Stimulated activated naive CD8-positive, alpha-beta T cell treated with anti-CD3 and anti-CD28 coated beads, Interleukin-15, amount 100 ng/mL, for 72 hours (primary cell): ENCODE measurements at places on chromosomes 2 and 18.

DNA sequence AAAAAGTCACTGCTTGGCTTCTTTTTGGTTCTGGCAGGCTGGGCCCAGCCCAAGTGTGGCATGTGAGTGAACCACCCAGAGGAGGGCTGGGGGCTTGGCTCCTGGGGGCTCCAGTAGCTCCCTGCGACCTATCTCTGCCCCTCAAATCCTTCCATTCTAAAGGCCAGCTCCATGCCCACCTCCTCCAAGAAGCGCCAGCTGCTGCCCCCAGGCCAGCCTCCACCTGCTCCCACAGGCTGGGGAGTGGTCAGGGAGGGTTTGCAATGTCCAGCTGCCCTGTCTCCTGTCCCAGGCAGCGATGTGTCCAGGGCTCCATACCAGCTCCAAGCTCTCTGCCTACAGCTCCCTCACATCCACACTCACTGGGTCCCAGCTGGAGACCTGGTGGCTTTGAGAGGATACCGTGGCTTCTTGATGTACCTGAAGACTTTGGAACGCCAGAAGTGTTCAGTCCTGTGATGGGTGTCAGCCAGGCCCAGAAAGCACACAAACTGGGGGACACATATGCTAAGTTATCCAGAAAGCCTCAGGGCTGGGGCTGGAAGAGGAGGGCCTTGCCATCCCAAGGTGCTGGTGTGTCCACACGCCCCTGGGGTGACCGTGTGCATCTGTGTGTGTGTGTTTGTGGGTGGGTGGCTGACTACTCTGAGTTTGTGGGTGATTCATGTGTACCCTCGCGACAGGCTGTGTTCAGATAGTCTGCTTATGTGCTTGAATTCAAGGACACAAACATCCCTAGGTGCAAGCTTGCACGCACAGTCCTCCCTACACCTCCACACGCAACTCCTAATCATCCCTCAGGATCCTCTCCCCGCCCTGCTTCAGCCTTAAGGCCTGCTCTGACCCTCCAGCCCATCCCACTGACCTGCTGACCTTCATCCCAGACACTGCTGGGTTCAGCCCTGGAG is 33.4 kb downstream of the ZFP36L2 start:
- DNase-seq = no peak

DNA sequence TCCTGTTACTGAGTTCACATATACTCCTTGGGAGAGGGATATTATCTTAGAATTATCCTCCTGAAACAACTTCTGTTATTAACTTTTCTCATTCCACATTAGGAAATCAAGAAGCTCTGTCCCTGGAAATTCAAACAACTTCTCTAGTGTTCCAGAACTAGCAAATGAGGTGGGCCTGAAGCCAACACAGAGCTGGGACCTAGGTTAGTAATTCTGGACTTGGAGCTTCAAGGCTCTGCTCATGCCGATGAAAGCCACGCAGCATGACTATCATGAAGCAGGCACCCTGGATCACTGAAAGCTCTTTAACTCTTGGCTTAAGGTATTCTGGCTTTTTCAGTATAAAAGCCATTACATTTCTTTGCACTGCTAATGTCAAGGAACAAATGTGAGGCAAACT is 242.7 kb downstream of the TGIF1 start:
- no peak for DNase-seq

DNA sequence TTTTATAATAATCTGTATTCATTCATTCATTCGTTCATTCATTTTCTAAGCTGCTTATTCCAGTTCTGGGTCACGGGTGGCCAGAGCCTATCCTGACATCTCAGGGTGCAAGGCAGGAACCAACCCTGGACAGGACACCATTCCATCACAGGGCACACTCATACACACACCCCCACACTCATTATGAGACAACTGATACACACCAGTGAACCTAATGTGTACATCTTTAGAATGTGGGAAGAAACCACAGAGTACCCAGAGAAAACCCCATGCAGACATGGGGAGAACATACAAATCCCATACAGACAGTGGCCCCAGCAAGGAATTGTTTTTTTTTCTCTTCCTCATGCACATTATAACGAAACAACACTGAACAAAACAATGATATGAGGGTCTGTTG is 54.7 kb downstream of the RTN4 start:
- no peak for DNase-seq

DNA sequence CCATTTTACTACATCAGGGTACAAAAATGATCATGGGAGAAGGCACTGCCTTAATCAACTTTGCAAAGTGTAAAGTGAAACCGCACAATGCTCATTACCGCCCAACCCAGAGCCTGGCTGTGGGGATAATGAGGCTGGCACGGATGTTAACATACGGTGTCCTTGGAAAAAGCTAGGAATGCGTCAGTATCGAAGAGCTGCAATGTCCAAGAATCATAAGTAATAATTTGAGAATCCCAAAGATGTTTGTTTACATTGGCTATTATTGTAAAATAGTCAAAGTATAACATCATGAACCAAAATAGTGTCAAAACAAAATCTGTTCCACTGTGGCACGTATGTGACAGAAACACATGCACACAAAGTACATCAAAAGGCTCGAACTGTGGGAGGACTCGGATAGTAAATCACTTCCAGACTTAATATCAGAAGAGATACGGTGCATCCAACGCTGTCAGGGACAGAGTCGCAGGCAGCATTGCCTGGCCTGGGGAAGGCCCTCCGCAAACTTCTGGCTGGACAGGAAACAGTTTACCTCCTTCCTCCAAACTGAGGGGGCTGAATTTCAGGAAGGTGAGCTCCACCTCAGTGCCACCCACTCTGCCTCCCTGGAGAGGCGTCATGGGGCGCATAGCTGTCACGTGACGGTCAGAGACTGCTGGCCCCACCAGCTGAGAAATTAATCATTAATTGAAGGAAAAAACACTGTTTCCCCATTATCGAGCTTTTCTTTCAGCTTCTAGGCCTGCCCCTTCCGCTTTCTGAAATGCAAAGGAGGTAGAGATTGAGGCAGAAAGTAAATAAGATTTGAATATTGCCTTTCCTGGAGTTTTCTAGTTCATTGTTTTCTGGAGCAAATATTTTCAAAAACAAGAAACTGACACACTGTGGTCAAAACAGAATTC is 1.8 kb upstream of the ID2 start:
- DNase-seq = no peak

GRCh38 chr2:75518638-75519465 is 41.9 kb downstream of the EVA1A start:
- no peak for DNase-seq

GRCh38 chr2:40445467-40445866 is 6.4 kb downstream of the SLC8A1 start:
- DNase-seq = no peak

GRCh38 chr2:239717706-239718105 is 307.4 kb downstream of the NDUFA10 start:
- no peak for DNase-seq

DNA sequence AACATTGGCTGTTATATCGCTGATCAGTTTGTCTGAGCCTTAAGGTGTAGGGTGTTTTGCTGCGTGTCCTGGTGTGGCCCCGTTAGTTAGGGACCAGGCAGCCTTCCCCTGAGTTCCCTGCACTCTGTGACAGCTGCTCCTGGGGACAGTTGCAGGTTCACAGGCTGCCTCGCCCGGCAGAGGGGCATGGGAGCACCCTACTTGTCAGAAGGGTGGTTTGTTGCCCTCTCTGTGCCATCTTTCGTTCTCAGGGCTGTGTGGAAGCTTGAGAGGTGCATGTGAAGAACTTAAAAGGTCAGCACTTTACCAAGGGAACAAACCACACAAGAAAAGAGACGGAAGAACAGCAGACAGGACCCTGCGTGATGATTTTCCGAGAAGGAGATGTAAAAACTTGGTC is 159.6 kb downstream of the LDLRAD4 start:
- no peak for DNase-seq

DNA sequence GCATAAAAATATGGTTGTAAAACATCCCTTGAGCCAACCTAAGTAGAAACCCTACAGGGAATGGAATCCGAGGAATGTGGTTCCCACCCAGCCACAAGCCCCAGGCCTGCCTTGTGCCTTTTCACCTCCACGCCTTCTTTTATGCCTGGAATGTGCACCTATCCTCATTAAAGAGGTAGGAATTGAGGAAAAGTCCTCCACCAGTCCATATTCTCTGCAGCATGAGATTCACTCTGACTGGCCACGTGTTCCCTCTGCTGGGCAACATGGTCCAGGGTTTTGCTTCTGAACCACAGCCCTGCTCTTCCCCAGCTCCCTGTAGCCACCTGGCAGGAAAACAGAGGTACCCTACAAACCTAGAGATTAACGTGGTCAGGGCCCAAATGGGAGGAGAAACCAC is 787.9 kb upstream of the RAB6C start:
- no peak for DNase-seq

DNA sequence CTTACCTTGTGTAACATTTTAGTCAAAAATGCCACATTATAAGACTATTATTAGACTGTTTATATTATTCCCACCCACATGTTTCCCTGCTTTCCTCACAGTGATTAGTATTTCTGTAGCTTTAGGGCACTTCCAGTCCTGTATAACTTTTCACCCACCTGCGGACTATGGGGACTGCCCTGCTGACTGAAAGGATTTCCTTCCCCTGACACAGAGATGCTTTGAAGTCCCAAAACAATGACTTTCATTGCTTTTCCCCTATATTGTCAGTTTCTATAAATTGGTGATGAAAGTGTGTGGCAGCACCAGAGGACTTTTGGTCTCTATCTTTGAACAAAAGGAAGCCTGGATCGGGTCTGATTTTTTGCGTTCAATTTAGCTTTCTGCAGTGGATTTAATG is 59.0 kb upstream of the OTX1 start:
- no peak for DNase-seq

DNA sequence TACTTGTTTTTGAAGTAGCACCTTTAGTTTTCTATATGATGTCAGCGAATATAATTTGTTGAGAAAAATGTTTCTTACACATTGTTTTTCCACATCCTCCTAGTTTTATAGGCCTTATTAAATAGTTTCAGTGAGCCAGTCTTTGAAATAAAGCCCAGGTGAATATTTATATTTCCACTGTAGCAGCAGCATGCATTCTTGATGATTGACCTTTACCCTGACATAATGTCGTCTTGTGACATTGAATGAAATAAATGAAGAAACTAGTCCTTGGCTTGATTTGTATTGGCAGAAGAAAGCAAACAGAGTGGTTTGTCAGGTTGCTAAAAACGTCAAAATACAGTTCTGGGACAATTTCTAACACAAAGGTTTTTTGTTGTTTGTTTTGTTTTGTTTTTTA is 84.4 kb downstream of the EHBP1 start:
- no peak for DNase-seq

GRCh38 chr2:119066272-119066804 is 92.2 kb downstream of the C1QL2 start:
- DNase-seq = no peak

DNA sequence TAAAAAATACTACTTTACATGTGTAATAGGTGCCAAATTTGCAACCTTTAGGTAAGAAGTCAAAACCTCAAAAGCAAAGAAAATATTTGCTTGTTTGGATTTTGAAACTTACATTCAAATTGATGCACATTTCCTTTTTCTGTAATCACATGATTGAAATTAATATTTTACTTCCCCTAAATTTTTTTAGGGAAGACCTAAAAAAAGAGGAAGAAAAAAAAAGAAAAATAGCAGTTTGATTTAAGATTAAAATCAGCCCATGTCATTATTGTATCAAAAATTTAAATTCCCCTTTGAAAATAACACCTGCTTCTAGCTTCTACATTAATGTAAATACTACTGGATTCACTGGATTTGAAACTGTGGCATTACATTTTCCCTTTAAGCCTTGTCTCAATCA is 68.2 kb upstream of the STON1 start:
- DNase-seq = no peak

DNA sequence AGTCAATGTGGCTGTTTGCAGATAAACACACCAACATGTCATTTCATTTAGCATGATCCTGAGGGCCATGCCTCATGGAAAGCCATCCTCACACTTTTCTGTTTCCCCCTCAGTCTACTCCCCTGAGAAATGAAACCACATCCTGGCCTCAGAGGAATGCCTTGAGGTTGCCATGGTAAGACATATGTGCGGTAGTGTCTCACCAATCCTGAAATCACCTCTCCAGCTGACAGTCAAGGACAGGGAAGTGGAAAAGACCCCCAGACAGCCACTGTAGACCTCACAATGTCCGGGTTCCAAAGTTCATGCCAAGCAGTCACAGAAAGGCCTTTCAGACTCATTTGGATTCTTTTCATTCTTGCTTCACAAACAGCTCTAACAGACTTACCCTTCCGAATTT is 175.2 kb upstream of the PKDCC start:
- DNase-seq = no peak

DNA sequence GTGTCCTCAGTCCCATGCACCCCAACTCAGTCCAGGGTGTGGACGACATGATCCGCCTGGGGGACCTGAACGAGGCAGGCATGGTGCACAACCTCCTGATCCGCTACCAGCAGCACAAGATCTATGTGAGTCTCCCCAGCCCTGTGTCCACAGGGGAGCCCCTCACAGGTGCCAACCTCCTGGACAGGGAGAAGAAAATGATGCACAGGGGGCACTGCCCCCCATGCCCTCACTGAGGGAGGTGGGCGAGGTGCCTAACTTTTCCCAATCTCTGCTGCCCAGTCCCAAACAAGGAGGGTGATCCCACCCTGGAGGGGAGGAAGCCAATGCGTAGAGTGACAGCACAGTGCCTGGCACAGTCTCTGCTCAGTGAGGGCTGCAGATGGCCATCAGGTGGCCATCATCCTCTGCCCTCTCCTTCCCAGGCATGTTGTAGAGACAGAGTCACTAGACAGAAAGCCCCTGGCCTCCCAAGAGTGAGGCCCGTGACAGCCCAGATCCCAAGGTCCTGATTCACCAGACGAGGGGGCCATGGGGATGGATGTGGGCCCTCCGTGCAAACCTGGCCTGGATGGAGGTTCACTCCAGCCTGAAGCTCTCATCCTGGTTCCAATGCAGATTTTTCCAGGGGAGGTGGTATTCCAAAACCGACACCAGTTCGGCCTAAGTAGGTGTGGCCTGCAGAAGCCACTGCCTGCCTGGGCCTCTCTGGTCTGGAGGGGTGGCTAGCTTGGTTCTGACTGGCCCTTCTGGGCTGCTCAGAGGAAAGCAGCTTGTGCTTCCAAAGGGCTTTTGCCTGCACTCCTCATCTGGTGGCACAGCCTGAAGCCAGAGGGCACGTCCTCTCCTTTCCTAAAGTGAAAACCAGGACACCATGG is 30.0 kb downstream of the MYO7B start:
- no peak for DNase-seq

DNA sequence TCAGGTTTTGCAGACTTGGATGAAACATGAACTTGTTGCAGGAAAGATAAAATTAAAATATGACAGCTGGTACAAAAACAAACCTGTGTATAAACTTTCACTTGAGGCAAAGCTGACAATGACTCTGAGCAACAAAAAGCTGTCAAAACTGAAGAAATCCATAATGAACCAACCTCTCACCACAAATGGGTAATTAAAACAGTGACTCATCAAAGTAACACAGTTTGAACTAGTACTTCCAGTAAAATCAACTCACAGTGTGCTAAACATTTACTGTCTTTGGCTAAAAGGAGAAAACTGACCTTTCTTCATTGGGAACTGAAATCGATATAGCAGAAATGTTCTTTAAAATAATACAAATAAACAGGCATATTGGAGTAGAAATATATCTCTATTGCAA is 209.7 kb downstream of the WDPCP start:
- no peak for DNase-seq
